HuH-7.5 (cell line): ENCODE measurements at places on chromosomes 3 and 15.

DNA sequence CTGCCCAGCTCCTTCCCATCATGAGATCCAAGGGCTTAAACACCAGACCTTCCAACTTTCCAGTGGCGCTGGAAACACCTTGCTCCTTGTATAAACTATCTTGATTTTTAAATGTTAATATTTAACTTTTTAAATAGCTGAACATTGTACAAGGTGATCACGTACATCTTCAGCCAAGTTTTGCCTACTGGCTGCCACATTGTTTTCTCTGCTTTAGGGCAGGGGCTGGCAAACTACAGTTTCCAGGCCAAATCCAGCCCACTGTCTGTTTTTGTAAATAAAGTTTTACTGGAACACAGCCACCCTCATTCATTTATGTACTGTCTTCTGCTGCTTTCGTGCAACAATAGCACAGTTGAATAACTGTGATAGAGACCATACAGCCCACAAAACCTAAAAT, 27.6 kb upstream of the FOXP1 start:
- no peak for DNase-seq

GRCh38 chr3:73927203-73927570, 302.4 kb upstream of the PDZRN3 start:
- DNase-seq: no peak

- DNase-seq: no peak
Observed at GRCh38 chr3:170233530-170233929, 11.3 kb downstream of the PRKCI start.

DNA sequence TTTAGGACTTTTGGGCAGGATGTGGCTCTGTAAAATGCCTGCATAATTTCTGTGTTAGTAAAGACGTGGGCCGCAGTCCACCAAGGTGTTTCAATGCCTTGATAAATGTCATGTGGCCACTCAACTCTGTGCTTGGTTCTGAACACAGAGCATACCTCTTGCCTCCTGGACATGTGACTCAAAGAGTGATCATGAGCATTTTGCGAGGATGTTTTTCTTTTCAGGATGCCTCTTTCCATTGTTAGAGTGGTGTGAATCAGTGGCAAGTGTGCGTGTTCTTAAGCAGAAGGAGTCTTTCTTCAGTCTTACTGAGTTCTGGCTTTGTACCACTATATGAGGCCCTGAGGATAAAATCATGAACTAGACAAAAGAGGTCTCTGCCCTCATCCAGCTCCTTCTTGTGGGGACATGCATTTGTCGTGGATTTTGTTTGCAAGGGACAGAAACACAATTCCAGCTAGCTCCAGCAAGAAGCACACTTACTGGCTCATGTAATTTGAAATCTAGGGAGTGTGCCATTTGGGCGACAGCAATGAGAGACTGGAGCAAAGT, 363.4 kb downstream of the LRTM1 start:
- no peak for DNase-seq
